Ovary (tissue), 10 donors: ENCODE measurements at places on chromosomes 1 and 21.

- no peak for DNase-seq
Measured at GRCh38 chr1:93255222-93256079, 74.9 kb downstream of the CCDC18 start.

GRCh38 chr1:167669209-167670124, 39.4 kb downstream of the RCSD1 start:
- no peak for DNase-seq

- no peak for DNase-seq
Measured at GRCh38 chr1:98969798-98970490, 34.7 kb downstream of the PLPPR5 start.

- no peak for DNase-seq
Measured at GRCh38 chr1:232932486-232933425, 17.7 kb upstream of the NTPCR start.

GRCh38 chr1:55474168-55474786, 259.1 kb upstream of the USP24 start:
- no peak for DNase-seq

GRCh38 chr1:26350701-26351589, 3.0 kb downstream of the CRYBG2 start:
- no peak for DNase-seq

DNA sequence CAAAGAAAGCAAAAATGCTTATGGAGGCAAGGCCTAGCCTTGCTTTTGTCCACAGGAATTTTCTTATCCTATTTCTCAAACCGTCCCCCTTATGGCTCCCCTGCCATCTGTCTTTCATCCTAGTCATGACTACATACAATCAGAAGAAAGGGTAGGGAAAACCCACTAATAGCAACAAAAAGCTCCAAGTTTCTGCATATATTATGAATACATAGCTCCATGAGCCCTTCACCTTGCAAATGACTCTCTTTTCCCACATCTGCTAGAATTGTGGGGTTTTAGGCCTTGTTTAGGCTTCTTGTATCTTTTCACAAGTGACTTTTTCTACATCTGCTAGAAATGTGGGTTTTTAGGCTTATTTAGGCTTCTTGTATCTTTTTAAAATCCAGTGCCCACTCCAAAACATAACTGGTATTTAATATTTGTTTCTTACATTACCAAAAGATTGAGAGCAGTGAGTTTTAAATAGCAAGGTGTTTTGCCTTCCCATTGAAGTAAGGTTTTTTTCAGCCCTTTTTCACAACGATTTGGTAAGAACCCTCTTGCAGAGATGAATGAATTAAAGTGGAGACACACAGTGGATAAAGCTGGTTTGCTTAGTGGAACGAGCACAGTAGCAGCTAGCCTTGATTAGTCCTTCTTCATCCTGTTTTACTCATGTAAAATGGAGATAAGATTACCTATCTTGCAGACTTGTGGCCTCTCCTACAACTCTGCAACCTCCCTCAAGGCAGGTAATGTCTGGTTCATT, 4.4 kb downstream of the GADD45A start:
- no peak for DNase-seq

GRCh38 chr21:14569868-14570267, 23.8 kb upstream of the SAMSN1 start:
- DNase-seq: no peak

DNA sequence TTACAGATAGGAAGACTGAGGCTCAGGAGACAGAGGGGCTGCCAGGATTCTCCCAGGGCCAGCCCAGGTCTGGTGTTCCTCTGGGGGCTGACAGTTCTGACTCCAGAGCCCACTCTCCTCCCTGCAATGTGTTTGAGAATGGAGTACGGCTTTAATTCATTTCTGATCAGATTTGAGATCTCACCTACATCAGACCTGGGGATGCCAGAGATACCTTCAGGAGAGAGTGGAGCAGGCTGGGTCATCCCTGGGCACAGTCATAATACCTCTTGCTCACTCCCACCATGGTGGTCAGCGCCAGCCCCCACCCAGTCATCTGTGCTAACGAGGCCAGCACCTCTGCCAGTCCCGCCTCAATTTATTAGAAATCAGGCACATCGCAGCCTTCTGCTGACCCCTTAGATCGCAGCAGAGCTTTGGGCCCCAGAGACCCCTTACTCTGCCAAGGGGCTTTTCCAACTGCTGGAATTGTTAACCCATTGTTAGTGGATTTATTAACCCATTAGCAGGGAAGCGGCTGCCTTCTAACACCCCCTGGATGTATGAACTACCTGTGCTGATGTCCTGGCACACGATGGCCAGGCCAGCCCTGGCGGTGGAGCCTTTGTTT, 352.1 kb downstream of the MATN1 start:
- DNase-seq: no peak

- DNase-seq: no peak
Measured at GRCh38 chr1:158003406-158003800, 10.0 kb downstream of the KIRREL1 start.

- no peak for DNase-seq
Measured at GRCh38 chr1:186899577-186899976, 70.8 kb downstream of the PLA2G4A start.

DNA sequence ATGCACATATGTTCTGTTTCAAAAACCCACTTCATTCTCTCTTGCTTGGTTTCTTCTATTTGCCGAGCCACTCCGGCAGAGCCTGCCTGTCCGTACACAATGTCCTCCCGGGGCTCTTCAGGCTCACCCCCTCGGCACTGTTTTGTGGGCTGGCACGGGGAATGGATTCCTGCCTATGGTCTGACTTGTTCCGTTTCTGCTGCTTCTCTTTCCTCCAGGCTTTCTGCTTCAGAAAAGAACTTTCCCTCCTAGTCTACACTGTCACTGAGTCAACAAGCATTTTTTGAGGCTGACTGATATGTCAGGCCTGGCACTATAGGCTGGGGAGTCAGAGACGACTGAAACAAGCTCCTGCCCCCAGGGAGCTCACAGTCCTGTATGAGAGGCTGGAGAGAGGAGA, 28.4 kb upstream of the SARS1 start:
- no peak for DNase-seq

GRCh38 chr1:54806931-54807611, 5.9 kb upstream of the TTC22 start:
- DNase-seq: no peak

- no peak for DNase-seq
Measured at GRCh38 chr1:161158316-161159010, 837 bp upstream of the USP21 start.

DNA sequence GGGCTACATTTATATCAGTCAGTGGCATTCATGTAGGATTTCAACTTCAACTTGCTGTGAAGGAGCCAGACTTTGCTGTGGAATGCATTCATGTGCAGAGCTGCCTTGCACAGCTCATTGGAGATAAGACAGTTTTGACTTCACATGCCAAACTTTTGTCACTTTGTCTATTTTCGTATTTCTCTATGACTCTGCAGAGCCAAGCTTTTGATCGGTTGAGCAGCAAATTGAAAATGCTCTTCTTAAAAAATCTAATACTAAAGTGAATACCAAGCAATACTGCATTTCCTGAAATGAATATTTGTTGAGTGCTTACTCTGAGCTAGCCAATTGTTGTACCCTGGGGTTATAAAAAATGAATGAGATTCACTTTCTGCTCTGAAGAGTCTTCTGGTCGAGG, 388.7 kb downstream of the ST6GALNAC3 start:
- no peak for DNase-seq

DNA sequence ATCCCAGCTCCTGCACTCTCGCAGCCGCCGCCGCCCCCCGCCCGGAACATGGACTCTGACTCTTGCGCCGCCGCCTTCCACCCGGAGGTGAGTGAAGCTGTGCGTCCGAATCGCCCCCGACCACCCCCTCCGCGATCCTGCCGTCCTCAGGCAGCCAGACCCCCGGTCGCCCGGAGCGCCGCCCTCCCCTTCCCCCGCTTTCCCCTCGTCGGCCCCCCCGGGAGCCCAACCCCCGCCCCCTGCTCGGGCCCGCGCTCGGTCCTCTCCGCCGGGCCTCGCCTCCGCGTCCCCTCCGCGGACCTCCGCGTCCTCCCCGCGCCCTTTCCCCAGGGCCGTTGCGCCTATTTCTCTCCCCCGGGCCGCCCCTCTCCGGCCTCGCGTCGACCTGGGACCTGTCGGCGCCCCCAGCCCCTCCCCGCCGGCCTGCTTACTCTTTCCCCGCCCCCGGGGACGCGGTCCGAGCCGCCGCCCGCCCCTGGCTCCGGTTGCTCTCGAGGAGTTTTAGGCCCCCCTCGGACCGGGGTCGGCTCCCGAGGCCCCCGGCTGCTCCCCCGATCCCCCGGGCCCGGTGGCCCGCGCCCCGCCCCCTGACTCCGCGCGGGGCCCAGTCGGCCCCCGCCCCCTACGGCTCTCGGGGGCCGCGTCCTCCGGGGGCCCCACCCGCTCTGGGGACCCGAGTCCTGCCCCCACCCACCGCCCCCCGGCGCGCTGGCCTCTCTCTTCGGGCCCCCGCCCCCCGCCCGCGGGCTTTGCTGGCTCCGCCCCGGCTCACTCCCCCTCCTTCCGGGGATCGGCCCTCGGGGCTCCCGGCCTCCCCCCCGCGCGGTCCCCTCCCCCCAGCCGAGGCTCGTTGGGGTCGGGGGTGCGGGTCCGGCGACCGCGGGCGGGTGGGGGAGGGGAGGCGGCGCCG, 743 bp downstream of the PHF13 start:
- DNase-seq: peak; percentile 82

- no peak for DNase-seq
Measured at GRCh38 chr1:87905651-87906050, 577.0 kb downstream of the LMO4 start.

GRCh38 chr1:196425513-196425912, 182.7 kb downstream of the KCNT2 start:
- DNase-seq: no peak

- peak; percentile 21 for DNase-seq
Measured at GRCh38 chr1:114024049-114024448, 44.8 kb downstream of the OLFML3 start.

- no peak for DNase-seq
Measured at GRCh38 chr1:239228451-239228850, 157.9 kb upstream of the CHRM3 start.

DNA sequence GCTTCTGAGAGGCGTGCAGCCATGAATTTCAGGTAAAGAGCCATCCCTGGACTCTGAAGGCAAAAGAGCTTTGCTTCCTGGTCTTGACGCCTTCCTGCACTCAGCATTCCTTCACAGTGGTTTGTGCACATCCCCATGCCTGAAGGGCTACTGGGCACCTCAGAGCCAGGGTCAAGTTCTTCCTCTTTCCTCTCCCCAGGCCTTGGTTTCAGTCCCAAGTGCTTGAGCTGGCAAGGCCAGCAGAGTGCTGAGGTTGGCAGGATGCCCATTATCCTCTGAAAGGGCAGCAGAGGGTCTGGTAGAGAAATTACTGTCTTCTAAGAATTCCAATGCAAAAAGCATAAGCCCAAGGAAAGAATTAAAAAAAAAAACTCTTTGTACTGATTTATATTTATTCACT, 1064.9 kb downstream of the TTLL7 start:
- DNase-seq: no peak

- no peak for DNase-seq
Measured at GRCh38 chr1:230320804-230321203, 105.3 kb downstream of the PGBD5 start.

- DNase-seq: no peak
Measured at GRCh38 chr1:12521096-12521495, 96.9 kb downstream of the DHRS3 start.

DNA sequence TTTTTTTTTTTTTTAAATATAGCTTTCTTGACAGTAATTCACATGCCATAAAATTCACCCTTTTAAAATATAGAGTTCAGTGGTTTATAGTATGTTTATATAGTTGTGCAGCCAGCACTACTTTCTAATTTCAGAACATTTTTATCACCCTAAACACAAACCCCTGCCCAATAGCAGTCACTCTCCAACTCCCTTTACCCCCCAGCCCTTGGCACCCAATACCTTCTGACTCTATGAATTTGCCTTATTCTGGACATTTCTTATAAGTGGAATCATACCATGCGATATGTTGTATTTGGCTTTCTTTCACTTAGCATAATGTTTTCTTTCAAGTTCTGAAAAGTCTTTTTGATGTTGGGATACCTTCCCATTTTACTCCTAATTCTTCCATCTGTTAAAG, 42.5 kb upstream of the NEXN start:
- DNase-seq: no peak

DNA sequence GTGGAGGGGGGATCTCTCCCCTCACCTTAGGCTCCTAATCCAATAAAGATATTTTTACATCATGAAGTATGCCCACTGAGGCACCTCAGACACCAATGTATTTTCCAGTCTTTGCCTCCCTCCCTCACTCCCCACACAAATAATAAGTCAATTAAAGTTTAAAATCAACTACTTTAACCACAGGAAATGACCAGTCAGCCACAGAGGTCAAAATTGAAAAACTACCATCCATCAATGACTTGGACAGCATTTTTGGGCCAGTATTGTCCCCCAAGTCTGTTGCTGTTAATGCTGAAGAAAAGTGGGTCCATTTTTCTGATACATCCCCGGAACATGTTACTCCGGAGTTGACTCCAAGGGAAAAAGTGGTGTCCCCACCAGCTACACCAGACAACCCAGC, 70.6 kb upstream of the DYNLT5 start:
- no peak for DNase-seq

- DNase-seq: no peak
Measured at GRCh38 chr1:182368903-182369302, 22.7 kb downstream of the GLUL start.

- no peak for DNase-seq
Measured at GRCh38 chr1:173758980-173759379, 44.2 kb downstream of the KLHL20 start.

DNA sequence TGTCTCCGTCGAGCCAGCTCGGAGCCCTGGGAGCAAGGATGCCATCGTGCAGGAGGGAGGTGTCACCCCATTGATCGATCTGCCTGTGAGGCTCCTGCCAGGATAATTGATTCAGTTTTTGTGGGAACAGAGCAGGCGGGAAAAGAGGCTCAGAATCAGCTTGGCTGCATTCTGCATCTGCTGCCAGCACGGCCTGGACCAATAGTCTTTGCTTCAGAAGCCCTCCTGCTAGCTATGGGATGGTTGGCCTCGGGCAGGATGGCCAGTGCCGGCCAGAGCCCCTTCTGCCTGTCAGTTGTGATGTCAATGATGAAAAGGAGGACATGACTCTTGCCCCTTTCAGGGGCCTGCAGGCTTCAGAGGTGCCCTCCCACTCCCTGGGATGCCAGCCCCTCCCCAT, 39.6 kb downstream of the PTPRF start:
- no peak for DNase-seq
